ENCODE measurements at places on chromosomes 13 and 19. TPM values are rescaled to one million over a fixed set of nuclear protein-coding genes. Genes with fewer than 3 reads are reported as not detected.

Gene CYP2A6
- not detected for total RNA-seq

Gene RASL11A
- total RNA-seq = 5.8 TPM

Gene KCNC3
- 0.90 TPM for total RNA-seq

Gene APOC4
- total RNA-seq = not detected

Gene ANGPTL8
- not detected for total RNA-seq

Gene RTBDN
- total RNA-seq = not detected

Gene KLF2
- total RNA-seq = 11.8 TPM

Gene NLRP7
- not detected for total RNA-seq

Gene TDRD12
- 0.18 TPM for total RNA-seq

Gene PCDH20
- total RNA-seq = 0.72 TPM

Gene ZSCAN4
- not detected for total RNA-seq

Gene C19orf67
- total RNA-seq = not detected

Gene SLITRK5
- total RNA-seq = not detected

Gene OR4F17
- not detected for total RNA-seq

Gene ZNF575
- total RNA-seq = not detected

Gene RPS15
- total RNA-seq = 1,770 TPM

Gene S1PR5
- total RNA-seq = 0.36 TPM

Gene ZNF728
- total RNA-seq = not detected

Gene KIR2DL4
- total RNA-seq = not detected

Gene ZNF577
- total RNA-seq = 13.0 TPM

Gene ADM5
- total RNA-seq = 0.72 TPM

Gene GPR18
- total RNA-seq = not detected

Gene ZNF71
- 9.4 TPM for total RNA-seq

Gene ZNF66
- total RNA-seq = 0.72 TPM

Gene DHX34
- 8.8 TPM for total RNA-seq

Gene ZFP14
- 0.72 TPM for total RNA-seq
